ENCODE measurements at places on chromosomes 4 and X.

DNA sequence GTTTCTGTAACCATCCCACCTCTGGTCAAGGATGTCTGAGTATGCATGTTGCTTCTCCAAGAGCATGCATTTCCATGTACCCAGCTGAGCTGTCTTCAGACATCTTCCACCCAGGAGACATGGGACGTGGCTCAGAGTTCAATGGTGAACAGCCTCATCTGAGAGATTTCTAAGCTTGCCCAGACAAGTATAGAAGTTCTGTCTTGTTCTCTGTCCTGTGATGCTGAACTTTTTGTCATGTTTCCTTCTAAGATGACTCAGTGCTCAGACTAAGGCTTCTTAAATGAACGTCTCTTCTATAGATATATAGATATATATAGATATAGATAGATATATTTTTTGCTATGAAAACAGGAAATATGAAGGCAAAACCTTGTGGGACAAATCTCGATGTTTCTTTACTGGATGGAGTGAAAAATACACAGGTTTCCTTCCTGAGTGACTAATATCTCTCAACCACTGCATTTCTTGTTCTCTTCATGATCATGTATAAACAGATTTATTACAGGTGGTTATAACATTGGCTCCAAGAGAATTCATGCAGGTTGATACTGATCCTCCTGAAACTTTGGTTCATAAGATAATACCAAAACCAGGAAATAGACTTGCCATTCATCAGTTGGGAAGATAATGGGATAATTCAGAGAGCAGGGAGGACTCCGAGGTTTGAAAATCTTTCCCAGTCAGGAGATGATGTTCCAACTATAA lies 168.2 kb downstream of the ZNF518B start:
- DNase-seq, result no peak

GRCh38 chr4:88409206-88409605 lies 30.6 kb downstream of the HERC6 start:
- DNase-seq, result no peak

GRCh38 chr4:75016472-75016871 lies 83.6 kb downstream of the PARM1 start:
- no peak for DNase-seq

- no peak for DNase-seq
Observed at GRCh38 chr4:107692202-107692601, 27.8 kb downstream of the PAPSS1 start.

- DNase-seq, result peak; percentile 98
Observed at GRCh38 chr4:1289207-1290164, at the start of gene MAEA. Gene MAEA, plus strand, starts transcription at chr4:1289891. Its CDS starts 23 bp downstream, at chr4:1289914.

GRCh38 chrX:42696536-42697124 lies 81.3 kb downstream of the PPP1R2C start:
- no peak for DNase-seq

- no peak for DNase-seq
Observed at GRCh38 chr4:592825-593520, 16.9 kb upstream of the TMEM271 start.

DNA sequence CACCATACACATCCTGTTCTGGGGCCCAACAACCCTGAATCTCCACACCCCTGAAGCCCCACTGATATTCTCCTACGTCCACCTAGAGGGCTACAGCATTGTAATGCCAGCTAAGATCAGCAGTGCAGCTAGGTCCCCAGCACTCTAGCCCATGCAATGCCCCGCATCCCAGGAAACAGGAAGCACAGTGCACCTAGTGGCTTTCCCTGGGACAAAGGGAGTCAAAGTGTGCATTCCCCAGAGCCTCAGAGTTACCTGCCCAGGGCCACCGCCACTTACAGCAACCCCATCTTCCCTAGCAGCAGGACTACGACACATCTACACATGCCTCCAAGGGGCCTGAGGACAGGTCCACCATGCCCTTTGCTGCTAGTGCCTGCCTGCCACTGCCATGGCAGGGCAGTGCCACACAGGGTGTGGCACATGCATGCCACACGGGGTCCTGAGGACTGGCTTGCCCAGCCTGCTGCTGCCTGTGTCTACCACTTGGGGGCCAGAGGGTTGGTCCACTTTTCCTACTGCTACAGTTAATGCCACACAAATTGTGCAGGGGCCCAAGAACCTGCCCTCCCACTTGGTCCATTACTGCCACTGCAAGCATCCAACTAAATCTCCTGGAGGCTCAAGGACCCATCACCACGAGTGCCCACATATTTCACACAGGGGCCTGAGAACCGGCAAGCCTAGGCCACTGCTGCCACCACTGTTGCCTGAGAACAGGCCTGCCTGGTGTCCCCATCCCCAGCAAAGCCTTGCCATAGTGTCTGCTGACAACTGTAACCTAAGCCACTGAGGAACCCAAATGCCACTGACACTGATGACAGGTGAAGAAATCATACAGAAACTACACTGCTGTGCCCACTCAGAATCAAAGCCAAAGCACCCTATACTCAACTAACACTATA lies 23.7 kb downstream of the TLR6 start:
- DNase-seq, result no peak

DNA sequence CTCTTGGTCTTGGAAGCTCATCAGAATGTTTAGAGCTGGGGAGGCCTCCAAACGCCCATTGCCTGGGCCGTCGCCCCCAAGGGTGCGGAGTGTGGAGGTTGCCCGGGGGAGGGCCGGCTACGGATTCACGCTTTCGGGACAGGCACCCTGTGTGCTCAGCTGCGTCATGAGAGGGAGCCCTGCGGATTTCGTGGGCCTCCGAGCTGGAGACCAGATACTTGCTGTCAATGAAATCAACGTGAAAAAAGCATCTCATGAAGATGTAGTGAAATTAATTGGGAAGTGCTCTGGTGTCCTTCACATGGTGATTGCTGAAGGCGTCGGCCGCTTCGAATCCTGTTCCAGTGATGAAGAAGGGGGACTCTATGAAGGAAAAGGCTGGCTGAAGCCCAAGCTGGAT lies 23.3 kb downstream of the RGS12 start:
- peak; percentile 9 for DNase-seq

DNA sequence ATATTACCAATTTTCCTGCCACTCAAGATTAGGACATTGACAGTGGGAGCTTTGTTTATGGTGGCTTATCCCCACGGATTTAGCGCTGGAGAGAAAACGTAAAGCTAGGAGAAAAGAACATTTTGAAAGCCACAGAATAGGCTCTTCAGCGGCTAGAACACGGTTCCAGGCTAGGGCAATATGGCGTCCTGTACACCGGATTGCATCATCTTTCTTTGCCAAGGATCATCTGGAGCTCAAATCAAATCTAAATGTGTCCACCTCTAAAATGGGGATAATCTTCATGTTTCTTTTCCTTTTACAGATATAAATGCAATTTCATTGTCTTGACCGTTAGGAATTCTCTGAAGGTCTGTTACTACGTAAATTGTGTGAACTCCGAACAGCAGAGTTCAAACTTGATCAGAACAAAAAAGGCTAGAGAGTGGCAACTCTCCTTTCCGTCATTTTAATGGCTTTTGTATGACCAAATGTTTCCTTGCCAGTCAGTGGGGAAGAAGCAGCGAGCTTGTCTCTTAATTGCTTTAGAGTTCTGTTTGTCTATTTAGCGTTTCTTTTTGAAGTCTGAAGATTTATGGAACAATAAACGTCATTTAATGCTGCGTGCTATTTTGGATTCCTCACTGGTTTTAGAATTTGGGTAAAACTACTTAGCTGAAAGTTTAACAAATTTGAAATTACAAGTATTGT lies 2.6 kb upstream of the WWC2 start:
- DNase-seq, result no peak

Measured in dorsolateral prefrontal cortex (tissue), 122 donors.